Type B pancreatic cell (in vitro differentiated cells): ENCODE measurements at places on chromosomes 2 and 18. TPM values are rescaled to one million over a fixed set of nuclear protein-coding genes. Genes with fewer than 3 reads are reported as not detected.

DNA sequence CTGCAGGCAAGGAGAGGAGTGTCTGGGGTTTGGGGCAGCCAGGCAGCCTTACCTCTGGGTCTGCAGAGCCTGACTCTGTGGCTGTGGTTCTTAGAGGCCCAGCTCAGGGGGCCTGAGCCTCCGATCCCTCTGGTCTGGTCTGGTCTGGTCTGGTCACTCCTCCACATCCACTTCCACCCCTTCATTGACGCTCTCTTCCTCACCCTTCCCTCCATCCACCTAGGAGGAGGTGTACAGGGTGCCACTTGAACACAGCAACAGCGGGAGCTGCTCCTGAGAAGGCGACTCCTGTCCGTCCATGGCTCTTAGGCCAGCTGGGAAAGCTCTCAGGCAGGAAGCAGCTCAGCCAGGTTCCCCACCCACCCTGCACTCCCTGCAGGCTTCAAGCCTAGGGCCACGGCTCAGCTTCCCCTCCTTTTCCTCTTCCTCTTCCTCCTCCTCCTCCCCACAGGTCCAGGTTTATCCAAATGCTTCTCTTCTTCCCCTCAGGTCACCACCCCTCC is 16.9 kb downstream of the GPR55 start:
- DNase-seq: no peak

OSBPL6 gene
- total RNA-seq: 2.9 and 6.9 TPM in 2 replicates

TCF7L1 gene
- total RNA-seq: 27.4 and 32.4 TPM in 2 replicates

TTR gene
- total RNA-seq: 2,711 and 3,458 TPM in 2 replicates

- no peak for DNase-seq
Observed at GRCh38 chr2:203240491-203240890, 1.7 kb downstream of the CYP20A1 start.

- DNase-seq: no peak
Observed at GRCh38 chr2:9329497-9329896, 93.8 kb downstream of the ITGB1BP1 start.

DNA sequence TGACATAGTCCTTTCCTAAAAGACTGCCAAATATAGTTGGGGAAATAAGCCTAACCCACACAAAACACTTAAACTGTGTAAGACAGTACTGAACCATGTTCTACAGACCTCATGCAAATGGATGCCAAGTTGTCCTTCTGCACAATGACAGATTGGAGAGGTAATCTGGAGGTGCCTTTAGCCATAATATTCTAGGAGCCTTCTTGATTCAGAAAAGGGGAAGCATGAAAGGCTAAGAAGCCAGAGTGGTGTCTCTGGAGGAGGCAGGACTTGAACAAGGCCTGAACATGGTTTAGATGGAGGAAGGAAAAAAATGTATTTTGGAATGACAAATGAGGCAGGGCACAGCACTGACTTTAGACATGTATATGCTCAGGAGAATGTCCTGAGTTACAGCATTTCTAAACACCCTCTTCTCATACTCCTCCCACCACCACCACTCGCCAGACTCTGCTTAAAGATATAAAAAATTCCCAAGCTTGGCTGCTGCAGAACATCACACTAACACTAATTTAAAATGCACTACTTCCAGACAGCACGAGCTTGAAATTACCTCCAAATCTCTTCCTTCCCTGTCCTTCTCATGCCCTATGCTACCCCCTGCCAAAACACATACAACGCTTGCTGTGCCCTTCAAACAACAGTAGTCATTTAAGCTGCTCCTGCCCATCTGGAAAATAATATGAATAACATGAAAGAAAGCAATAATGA is 110.4 kb downstream of the ANKRD44 start:
- DNase-seq: no peak

GRCh38 chr2:18824325-18824790 is 235.0 kb upstream of the NT5C1B start:
- DNase-seq: no peak

DNA sequence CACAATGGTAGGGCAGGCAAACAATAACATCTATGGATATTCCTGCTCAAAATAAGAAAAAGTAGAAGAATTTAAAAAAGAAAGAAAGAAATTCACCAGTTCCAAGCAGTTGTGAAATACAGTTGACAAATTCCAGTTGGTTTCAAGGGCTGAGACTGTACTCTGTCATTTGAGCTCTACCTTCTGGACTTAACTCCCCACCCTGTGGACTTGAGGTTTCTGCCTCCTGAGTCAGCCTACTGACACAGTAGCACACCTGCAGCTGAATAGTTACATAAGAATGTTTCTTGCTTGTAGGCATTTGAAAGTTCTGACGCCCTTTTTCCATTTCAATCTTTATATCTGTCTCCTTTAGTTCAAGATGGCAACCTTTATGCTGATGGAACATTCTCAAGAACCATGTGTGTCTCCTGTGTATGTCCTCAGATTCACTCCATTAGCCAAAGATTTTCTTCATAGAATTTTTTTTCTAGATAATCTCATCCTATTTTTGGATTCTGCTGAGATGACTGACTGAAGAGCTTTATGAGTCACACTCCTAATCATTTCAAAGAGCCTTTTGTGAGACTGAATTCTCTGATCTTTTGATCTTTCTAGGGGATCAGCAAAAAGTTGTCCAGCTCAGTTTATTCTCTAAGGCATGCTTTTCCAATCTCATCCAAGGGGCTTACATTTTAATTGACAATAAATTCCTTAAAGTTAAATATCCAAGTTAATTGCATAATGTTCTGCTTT is 19.1 kb downstream of the NETO1 start:
- no peak for DNase-seq

MTCL1 gene
- total RNA-seq: 48.7 and 50.3 TPM in 2 replicates
